ENCODE measurements at places on chromosomes 6 and 20.

- DNase-seq = no peak
These were observed 211.5 kb upstream of the FOXA2 start for GRCh38 chr20:22795871-22796270.

- DNase-seq = no peak
These were observed 747.7 kb downstream of the PHF3 start for GRCh38 chr6:64383277-64383676.

- no peak for DNase-seq
These were observed 96.4 kb downstream of the AIG1 start for GRCh38 chr6:143157131-143157530.

DNA sequence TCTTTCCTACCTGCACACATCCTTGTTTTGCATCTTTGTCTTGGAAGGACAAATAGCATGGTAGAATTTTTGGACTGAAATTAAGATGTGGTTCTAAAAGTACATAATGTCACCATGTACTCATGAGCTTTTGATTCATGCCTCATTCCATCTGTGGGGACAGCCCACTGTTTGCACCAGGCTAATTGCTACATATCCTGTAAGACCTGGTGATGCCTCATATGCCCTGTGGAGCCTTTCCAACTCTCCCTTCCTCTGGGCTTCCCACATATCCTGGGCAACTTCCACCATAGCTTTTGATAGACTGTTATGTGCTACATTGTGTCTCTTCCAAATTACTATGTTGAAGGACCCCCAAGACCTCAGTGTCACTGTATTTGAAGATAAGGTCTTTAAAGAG lies 213.6 kb upstream of the PREP start:
- no peak for DNase-seq

DNA sequence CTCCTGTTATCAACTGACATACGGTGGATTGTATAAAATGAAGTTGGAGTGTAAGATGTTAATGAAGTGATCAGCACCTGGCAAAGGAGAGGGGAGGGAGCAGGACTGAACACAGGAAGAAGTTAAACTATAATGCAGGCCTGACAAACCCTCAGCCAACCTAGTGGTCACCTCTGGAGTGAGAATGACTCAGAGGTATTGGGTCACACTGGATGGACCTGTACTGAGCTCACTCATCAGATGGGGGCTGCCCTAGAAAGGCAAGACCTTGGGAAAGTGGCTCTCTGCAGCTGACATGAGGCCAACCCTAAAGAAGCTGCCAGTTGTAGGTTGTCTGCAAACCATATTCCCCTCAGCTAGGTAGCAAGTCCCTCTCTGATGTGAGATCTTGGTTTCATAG lies 193.3 kb upstream of the HTR1E start:
- no peak for DNase-seq

Measured in stimulated activated CD8-positive, alpha-beta memory T cell treated with anti-CD3 and anti-CD28 coated beads, Interleukin-2, amount 100 ng/mL, for 1 hour (primary cell).